ENCODE measurements at places on chromosomes 6 and 20. TPM values are rescaled to one million over a fixed set of nuclear protein-coding genes. Genes with fewer than 3 reads are reported as not detected.

Gene GJA10
- polyA plus RNA-seq, result not detected

Gene GTSF1L
- polyA plus RNA-seq, result not detected

Gene HNF4A
- not detected for polyA plus RNA-seq

Gene NOX3
- polyA plus RNA-seq, result not detected

GRCh38 chr20:47476452-47476851 is 25.2 kb upstream of the NCOA3 start:
- no peaks in the 10 kb centered on the region for H3K36me3 ChIP-seq
- no peak for DNase-seq
- H3K4me1 ChIP-seq, result peaks cover 12% of the 10 kb centered on the region

- H3K36me3 ChIP-seq, result no peaks in the 10 kb centered on the region
- peak; percentile 21 for DNase-seq
- H3K27ac ChIP-seq, result no peak overlapping the region
- no peaks in the 10 kb centered on the region for H3K27me3 ChIP-seq
- H3K4me1 ChIP-seq, result peaks cover 6% of the 10 kb centered on the region
Observed at GRCh38 chr20:40016392-40016791, 672.6 kb downstream of the MAFB start.

DNA sequence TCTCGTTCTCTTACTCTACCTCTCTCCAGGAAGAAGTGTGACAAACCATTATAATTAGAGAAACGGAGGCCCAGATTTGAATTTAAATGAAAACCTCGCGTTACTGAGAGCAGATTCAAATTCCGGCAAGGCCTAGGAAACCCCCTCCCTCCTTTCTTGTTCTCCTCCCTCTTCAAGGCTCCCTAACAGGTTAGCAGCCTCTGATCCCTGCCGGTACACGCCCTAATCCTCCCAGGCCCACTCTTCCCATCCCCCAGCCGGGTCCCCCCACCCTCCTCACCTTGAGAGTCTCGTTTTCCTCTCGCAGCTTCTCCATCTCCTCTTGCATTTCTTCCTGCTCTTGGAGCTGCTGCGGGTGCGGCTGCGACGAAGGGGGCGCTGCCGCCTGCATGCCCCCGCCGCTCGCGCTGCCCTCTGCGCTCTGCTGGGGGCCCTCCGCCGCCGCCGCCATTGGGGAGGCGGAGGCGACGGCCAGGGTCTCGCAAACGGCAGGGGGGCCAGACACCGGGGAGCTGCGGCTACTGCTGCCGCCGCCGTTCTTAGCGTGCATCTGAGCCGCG is 3.8 kb downstream of the MTCL3 start:
- H3K4me1 ChIP-seq, result peaks cover 11% of the 10 kb centered on the region
- no peaks in the 10 kb centered on the region for H3K36me3 ChIP-seq
- H3K27me3 ChIP-seq, result peaks cover 62% of the 10 kb centered on the region
- peak overlapping the region; percentile 30 for H3K4me3 ChIP-seq

GRCh38 chr20:4608861-4609260 is 112.8 kb upstream of the PRND start:
- H3K4me1 ChIP-seq, result peaks cover 7% of the 10 kb centered on the region
- no peak overlapping the region for H3K27ac ChIP-seq
- H3K36me3 ChIP-seq, result no peaks in the 10 kb centered on the region
- DNase-seq, result no peak
- no peak overlapping the region for H3K4me3 ChIP-seq

Gene PSORS1C2
- not detected for polyA plus RNA-seq

Gene GSTA3
- not detected for polyA plus RNA-seq

DNA sequence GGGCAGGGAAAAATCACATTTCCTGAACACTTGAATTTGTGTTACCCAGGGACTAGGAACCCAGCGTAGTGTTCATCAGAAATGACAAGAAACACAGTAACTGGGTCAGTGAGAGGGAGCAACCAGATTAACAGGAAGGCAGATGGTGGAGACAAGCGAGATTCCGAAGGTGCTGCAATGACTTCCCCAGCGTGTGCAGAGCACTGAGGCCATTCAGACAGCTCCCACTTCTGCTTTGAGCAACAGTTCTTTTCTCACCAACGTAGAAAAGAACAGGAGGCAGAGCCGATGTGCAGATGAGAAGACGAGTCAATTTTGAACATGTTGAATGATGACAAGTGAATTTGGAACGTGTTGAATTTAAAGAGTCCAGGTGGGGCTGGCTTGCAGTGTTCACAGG is 63.1 kb upstream of the IFNGR1 start:
- H3K4me1 ChIP-seq, result peaks cover 5% of the 10 kb centered on the region
- H3K27me3 ChIP-seq, result no peaks in the 10 kb centered on the region
- H3K27ac ChIP-seq, result no peak overlapping the region
- H3K36me3 ChIP-seq, result no peaks in the 10 kb centered on the region

DNA sequence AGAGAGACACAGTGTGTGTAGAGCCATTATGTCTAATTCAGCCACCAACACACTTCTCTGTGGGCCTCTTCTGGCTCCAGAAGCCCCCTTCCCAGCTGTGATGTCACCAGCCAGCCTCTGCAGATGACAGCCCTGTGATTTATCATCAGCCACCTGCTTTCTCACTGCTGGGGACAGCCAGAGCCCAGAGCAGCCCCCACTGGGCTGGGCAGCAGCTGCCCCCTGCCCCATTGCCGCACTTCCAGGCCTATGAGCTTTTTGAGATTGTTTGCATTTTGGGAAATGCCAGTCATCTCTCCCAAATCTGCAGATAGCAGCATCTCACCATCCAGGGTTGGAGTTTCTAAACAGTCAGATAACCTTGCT is 21.9 kb upstream of the STX16 start:
- H3K27ac ChIP-seq, result no peak overlapping the region
- no peak for DNase-seq
- H3K36me3 ChIP-seq, result no peaks in the 10 kb centered on the region
- no peaks in the 10 kb centered on the region for H3K27me3 ChIP-seq
- peaks cover 27% of the 10 kb centered on the region for H3K4me1 ChIP-seq
- no peak overlapping the region for H3K4me3 ChIP-seq

GRCh38 chr20:57591289-57592229 is 28.7 kb downstream of the ZBP1 start:
- H3K4me3 ChIP-seq, result no peak overlapping the region
- no peak for DNase-seq
- H3K4me1 ChIP-seq, result no peaks in the 10 kb centered on the region
- H3K27me3 ChIP-seq, result peaks cover 30% of the 10 kb centered on the region
- no peak overlapping the region for H3K27ac ChIP-seq
- H3K36me3 ChIP-seq, result no peaks in the 10 kb centered on the region

Gene IRF4
- polyA plus RNA-seq, result 0.12 TPM

- no peaks in the 10 kb centered on the region for H3K27me3 ChIP-seq
- no peak overlapping the region for H3K4me3 ChIP-seq
- no peaks in the 10 kb centered on the region for H3K4me1 ChIP-seq
- no peak for DNase-seq
Observed at GRCh38 chr6:167698540-167698939, 128.2 kb upstream of the AFDN start.

Gene PPP1R14C
- 35.4 TPM for polyA plus RNA-seq

Gene TAP2
- polyA plus RNA-seq, result 32.6 TPM

GRCh38 chr20:46749147-46749546 is 39.7 kb downstream of the SLC2A10 start:
- H3K4me1 ChIP-seq, result no peaks in the 10 kb centered on the region
- no peak overlapping the region for H3K27ac ChIP-seq
- H3K4me3 ChIP-seq, result no peak overlapping the region
- no peaks in the 10 kb centered on the region for H3K27me3 ChIP-seq

Gene FNDC1
- polyA plus RNA-seq, result 0.06 TPM

Gene ZNF343
- 9.0 TPM for polyA plus RNA-seq

- H3K27me3 ChIP-seq, result no peaks in the 10 kb centered on the region
- no peaks in the 10 kb centered on the region for H3K36me3 ChIP-seq
- no peak overlapping the region for H3K27ac ChIP-seq
- H3K4me3 ChIP-seq, result no peak overlapping the region
Observed at GRCh38 chr6:62150048-62150663, 135.9 kb downstream of the KHDRBS2 start.

Gene RGS17
- 0.14 TPM for polyA plus RNA-seq

Gene WFDC10B
- not detected for polyA plus RNA-seq

DNA sequence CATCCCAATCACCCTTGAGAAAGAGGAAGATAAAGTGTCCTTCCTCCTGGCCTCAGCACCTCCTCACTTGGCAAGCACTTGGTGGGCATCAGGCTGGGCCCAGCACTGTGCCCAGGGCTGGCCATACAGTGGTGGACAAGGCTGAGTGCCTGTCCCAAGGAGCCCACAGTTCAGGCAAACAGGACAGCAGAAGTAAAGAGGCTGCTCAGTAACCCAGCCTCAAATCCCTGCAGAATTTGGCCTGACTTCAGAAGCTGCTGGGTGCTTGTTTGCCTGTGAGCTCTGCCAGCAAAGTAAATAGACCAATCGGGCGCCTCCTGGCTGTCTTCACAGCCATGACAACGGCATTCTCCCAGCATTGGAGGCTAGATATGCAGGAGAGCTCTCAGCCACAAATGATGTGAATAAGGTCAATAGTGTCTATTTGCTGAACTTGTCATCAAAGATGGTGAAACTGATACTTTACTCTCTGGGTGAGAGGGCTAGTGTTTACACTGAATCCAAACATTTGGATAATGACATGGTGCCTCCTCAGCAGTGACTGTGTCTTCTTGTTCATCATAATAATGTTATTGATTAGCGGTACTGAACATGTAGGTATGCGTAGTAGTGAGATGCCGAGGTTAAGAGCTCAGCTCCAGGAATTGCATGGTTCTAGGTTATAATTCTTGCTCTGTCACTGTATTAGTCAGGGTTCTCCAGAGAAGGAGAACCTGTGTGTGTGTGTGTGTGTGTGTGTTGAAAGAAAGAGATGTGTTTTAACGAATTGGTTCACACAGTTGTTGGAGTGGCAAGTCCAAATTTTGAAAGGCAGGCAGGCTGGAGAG is 36.9 kb upstream of the FANCE start:
- no peaks in the 10 kb centered on the region for H3K27me3 ChIP-seq
- H3K36me3 ChIP-seq, result peaks cover 36% of the 10 kb centered on the region
- peak overlapping the region; percentile 8 for H3K27ac ChIP-seq
- peaks cover 8% of the 10 kb centered on the region for H3K4me1 ChIP-seq

Gene C6orf58
- 0.06 TPM for polyA plus RNA-seq

DNA sequence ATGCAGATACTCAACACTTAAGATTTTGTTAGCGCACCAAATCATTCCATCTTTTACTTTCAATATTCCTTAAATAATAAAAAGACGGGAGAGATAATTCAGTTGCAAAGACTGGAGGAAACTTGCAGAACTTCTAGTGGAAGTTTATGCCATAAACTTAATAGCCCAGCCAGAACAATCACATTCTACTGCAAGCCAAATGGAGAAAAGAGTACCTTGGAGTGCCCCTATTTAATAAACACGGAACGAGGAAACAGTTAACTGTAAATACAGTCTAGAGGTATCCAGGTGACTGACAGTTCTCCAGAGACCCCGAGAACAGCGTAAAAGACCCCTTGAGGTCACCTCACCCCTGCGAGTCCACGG is 635 bp downstream of the SLC35B3 start:
- peaks cover 21% of the 10 kb centered on the region for H3K4me1 ChIP-seq
- DNase-seq, result no peak
- H3K27ac ChIP-seq, result peak overlapping the region; percentile 95
- peaks cover 13% of the 10 kb centered on the region for H3K36me3 ChIP-seq
- no peaks in the 10 kb centered on the region for H3K27me3 ChIP-seq
- peak overlapping the region; percentile 98 for H3K4me3 ChIP-seq

Gene OPN5
- polyA plus RNA-seq, result 0.04 TPM

Gene BIRC7
- polyA plus RNA-seq, result not detected

GRCh38 chr6:41343641-41344187 is 8.3 kb downstream of the NCR2 start:
- no peaks in the 10 kb centered on the region for H3K36me3 ChIP-seq
- no peak overlapping the region for H3K27ac ChIP-seq
- no peak overlapping the region for H3K4me3 ChIP-seq
- peaks cover 20% of the 10 kb centered on the region for H3K27me3 ChIP-seq
- no peaks in the 10 kb centered on the region for H3K4me1 ChIP-seq
- DNase-seq, result no peak

- peak; percentile 99 for DNase-seq
- H3K27me3 ChIP-seq, result no peaks in the 10 kb centered on the region
- peak overlapping the region; percentile 89 for H3K27ac ChIP-seq
- no peaks in the 10 kb centered on the region for H3K36me3 ChIP-seq
- no peak overlapping the region for H3K4me3 ChIP-seq
Observed at GRCh38 chr6:4358414-4359107, 223.2 kb upstream of the ECI2 start.

- peaks cover 23% of the 10 kb centered on the region for H3K4me1 ChIP-seq
- H3K36me3 ChIP-seq, result no peaks in the 10 kb centered on the region
- H3K4me3 ChIP-seq, result no peak overlapping the region
- H3K27ac ChIP-seq, result no peak overlapping the region
- no peaks in the 10 kb centered on the region for H3K27me3 ChIP-seq
- DNase-seq, result no peak
Observed at GRCh38 chr6:125169522-125169921, 15.9 kb downstream of the TPD52L1 start.

- no peak overlapping the region for H3K4me3 ChIP-seq
- H3K36me3 ChIP-seq, result no peaks in the 10 kb centered on the region
- no peak overlapping the region for H3K27ac ChIP-seq
- no peaks in the 10 kb centered on the region for H3K27me3 ChIP-seq
Observed at GRCh38 chr6:137801352-137802114, 65.5 kb upstream of the TNFAIP3 start.

GRCh38 chr6:10794239-10794638 is 44.1 kb downstream of the MAK start:
- H3K4me3 ChIP-seq, result no peak overlapping the region
- H3K27ac ChIP-seq, result no peak overlapping the region
- no peaks in the 10 kb centered on the region for H3K27me3 ChIP-seq
- no peaks in the 10 kb centered on the region for H3K36me3 ChIP-seq

GRCh38 chr6:3749977-3750316 is 1.6 kb downstream of the PXDC1 start:
- peak overlapping the region; percentile 80 for H3K27ac ChIP-seq
- no peak for DNase-seq
- H3K36me3 ChIP-seq, result peaks cover 18% of the 10 kb centered on the region

- H3K36me3 ChIP-seq, result peaks cover 9% of the 10 kb centered on the region
- H3K27ac ChIP-seq, result no peak within 1 kb of the TSS
- H3K4me1 ChIP-seq, result no peaks in the 10 kb centered on the region
- no peak for DNase-seq
- no peak within 1 kb of the TSS for H3K4me3 ChIP-seq
Observed at GRCh38 chr6:33192105-33192646, at the start of gene COL11A2. COL11A2 (minus strand) TSS chr6:33192467; CDS start chr6:33192240, 227 bp downstream.

GRCh38 chr6:137297887-137298286 is 78.7 kb upstream of the IFNGR1 start:
- peaks cover 11% of the 10 kb centered on the region for H3K4me1 ChIP-seq
- H3K27ac ChIP-seq, result no peak overlapping the region
- no peaks in the 10 kb centered on the region for H3K27me3 ChIP-seq
- no peak overlapping the region for H3K4me3 ChIP-seq
- DNase-seq, result no peak
- H3K36me3 ChIP-seq, result no peaks in the 10 kb centered on the region

GRCh38 chr20:11098888-11099287 is 425.1 kb upstream of the JAG1 start:
- no peak for DNase-seq
- H3K27ac ChIP-seq, result no peak overlapping the region
- H3K36me3 ChIP-seq, result no peaks in the 10 kb centered on the region

DNA sequence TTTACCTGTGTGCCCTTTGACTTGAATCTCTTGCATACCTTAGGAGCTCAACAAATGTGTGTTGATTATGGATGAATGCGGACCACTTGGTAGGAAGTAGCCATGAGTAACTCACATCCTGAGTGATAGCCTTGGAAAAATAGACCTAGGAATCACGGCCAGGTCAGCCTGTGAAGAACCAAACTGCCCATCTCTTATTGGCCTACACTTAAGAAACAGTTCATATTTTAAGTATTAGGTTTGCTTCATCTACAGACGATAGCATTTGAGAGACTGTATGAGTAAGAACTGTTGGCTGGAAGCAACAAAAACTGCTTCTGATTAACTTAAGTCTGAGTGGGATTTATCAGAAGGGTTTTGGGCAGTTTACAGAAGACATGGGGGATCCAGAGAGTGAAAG is 320.1 kb upstream of the PRND start:
- H3K27me3 ChIP-seq, result peaks cover 32% of the 10 kb centered on the region
- H3K27ac ChIP-seq, result no peak overlapping the region
- peaks cover 2% of the 10 kb centered on the region for H3K4me1 ChIP-seq
- no peak overlapping the region for H3K4me3 ChIP-seq
- no peaks in the 10 kb centered on the region for H3K36me3 ChIP-seq
- DNase-seq, result no peak

Gene MYLK2
- polyA plus RNA-seq, result 0.05 TPM
